Stimulated activated CD4-positive, alpha-beta T cell treated with anti-CD3 and anti-CD28 coated beads, Interleukin-2, amount 100 ng/mL, for 24 hours (primary cell): ENCODE measurements at places on chromosomes 11 and 22.
A peak's percentile ranks its signal among the peaks of the same experiment; 100 is the strongest.

- peak; percentile 41 for DNase-seq
Measured at GRCh38 chr11:3984896-3985295, 109.7 kb upstream of the RRM1 start.

GRCh38 chr22:47094861-47095330, 332.4 kb downstream of the TBC1D22A start:
- no peak for DNase-seq

DNA sequence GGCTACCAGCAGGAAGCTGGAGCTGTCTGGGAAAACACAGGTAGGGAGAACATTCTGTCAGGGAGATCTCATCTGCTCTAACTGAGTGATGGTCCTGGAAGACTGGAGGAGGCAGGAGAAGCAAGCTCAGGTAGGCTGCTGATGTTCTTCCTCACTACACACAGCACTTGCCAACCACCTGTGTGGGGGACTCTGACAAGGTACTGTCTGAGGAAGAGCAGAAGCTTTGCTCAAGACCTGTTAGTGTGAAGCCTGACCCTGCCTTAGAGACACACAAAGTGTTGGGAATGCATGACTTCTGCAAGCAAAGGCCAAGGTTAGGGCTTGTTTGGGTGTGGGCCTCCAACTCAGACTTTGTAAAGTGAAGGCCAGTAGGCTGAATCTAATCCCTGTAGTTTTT, 46.5 kb downstream of the CHST1 start:
- DNase-seq = no peak

DNA sequence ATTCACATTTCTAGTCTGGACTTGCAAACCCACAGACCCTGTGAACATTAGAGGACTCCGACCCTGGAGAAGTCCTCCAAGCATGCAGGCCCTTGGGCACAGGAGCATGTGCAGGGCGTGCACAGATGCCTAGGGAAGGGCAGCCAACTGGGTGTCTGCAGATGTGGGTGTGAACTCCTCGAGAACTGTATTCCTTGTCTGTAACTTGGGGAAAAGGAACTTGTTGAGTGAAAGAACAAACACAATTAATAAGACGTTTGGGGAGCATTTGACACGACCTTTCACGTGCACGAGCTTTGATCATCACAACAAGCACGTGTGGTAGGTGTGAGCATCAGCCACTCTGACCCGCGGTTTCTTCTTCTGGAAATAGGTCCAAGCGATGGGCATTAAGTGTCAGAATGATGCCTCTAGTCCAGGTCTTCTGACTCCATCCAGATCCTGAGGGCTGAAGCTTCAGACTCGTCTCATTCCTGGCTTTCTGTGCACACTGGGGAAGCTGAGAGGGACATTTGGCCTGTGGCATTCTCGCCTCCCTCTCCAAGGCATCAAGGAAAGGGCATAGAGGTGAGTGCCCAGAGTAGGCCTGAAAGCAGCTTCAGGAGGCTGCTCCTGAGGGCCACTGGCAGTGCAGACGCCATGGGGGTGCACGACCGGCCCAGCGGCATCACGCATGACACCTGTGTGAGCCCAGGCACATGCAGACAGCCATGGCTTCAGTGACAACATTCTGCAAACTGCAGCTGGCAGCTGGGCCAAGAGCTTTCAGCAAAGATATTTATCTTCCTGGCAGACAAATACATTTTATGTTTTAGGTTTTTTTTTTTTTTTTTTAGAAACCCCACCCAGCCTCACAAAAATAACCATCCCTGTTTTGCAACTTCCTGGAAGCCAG, 32.5 kb downstream of the ALX4 start:
- no peak for DNase-seq

DNA sequence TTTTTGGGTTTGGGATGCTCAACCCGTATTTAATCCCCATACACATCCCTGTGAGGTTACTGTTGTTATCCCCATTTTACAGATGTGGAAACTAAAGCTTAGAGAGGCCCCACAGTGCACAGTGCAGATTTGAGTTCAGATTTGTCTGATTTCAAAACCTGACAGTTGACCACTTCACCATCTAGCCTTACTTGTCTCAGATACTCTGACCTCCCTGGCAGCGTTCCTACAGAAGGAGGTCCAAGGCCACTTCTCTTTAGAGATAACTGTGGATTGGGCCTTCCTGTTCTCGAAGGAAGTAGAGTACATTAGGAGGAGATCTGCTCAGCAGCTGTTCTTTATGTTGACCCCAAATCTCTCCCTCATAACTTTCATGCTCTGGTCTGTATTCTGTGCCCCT, 46.7 kb upstream of the CTTN start:
- no peak for DNase-seq

- DNase-seq = no peak
Measured at GRCh38 chr22:27400811-27401210, 400.7 kb downstream of the MN1 start.

DNA sequence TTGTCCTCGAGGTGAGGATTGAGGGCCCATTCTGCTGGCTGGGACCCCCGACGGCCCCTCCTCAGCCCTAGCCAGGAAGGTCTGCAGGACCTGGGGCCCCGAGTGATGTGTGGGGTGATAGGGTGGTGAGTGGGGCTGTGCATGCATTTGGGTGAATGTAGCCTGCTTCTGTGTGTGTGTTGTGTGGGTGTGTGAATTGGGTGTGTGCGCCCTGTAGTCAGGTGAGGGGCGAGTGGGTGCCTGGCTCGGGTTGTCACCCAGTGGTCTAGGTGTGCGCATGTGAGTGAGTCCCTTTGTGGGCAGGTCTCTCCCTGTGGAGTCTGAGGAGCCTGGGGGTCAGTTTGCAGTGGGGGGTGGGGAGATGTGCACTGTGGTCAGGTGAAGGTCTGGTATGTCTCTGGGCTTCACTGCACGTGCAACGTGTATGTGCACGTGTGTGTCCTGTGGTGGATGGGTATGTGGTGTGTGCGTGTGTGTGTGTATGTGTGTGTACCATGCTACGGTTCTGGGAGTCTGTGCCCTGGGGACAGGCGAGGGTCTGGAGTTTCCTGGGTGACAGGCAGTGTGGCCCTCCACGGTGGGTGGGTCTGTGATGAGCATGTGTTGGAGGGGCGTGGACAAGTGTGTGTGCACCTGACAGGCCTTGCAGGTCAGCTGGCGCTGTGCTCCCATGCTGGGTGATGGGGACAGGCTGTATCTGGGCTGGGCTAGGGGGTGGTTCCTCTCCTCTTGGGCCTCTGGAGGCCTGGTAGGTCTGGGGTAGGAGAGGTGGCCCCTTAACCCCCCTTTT, 1.0 kb downstream of the TMEM151A start:
- DNase-seq = no peak

DNA sequence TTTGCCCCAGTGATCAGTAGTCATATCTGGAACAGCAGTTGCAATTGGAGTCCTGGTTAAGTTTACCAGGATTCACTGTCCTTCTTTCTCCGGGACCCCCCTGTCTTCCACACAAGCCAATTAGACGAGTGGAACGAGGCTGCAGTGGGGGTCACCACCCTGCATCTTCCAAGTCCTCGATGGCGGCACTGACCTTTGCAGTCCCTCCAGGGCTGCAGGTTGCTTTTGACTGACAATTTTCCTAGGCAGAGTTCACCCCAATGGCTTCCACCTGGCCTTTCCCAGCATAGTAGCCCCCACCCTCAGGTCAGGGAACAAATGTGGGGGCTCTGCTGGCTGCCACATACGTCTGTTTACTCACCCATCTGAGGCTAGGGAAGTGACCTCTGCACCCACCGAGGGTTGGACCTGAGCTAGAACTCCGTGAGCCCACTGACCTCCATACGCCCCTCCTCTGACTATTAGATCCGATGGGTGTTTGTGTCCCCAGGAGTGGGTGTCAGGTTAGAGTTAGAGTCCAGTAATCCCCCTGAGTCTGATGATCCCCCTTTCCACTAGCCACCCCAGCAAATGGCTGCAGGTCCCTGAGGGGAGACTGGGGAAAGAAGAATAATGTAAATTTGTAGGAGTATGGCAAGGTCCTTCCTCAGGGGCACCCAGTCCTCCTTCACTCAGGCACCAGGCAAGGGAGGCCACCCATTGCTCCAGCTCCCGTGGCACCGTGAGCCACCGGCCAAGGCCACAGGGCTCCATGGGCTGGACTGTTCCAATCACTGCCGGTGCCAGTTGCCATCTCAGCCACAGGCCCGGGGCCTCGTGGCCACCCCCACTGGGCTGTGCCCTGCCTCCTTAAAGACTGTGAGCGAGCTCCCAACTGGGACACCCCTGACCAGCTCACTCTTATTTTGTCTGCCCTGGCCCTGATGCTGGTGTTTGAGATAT, 5.5 kb downstream of the C11orf21 start:
- no peak for DNase-seq

DNA sequence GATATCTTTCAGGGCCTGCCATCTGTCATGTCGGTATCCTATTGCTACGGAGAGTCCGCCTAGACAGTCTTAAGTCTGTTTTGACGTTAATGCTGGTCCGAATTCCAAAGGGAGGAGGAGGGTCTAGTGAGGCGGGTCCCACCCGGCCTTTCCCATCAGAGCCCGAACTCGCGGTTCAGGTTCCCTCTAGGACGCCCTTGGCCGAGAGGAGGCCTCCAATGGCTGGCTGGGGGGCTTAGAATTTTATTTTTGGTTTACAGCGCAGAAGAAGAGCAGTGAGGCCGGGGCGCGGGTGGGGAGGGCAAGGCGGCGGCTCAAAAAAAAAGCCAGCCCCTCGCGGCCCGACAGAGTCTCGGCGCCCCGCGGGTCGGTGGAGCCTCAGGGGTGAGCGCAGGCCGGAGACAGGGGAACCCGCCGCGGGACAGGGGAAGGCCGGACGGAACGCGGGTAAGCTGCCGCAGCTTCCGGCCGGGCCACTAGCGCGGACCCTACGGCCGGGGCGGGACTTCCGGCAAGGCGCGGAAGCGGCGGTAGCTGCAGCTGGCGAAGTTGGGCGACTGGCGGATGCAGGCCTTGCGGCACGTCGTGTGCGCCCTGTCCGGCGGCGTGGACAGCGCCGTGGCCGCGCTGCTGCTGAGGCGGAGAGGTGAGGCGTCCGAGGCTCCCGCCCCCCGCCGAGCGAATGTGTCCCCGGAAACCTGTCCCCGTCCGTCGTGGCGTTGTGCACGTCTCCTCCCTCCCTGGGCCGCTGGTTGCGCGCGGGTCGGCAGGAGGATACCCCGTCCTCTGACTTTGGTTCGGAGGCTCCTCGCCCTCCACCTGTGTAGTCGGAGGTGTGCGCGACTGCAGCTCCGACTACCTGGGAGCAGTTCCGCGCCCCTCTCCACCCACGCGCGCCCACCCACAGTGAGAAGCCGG, at the start of gene TRMU:
Gene TRMU (plus strand): TSS at position 514 of the 918 bp plus-strand sequence. CDS start 51 bp downstream, at position 565.
- peak; percentile 84 for DNase-seq

GRCh38 chr22:48895831-48896765, 931.6 kb downstream of the BRD1 start:
- no peak for DNase-seq

DNA sequence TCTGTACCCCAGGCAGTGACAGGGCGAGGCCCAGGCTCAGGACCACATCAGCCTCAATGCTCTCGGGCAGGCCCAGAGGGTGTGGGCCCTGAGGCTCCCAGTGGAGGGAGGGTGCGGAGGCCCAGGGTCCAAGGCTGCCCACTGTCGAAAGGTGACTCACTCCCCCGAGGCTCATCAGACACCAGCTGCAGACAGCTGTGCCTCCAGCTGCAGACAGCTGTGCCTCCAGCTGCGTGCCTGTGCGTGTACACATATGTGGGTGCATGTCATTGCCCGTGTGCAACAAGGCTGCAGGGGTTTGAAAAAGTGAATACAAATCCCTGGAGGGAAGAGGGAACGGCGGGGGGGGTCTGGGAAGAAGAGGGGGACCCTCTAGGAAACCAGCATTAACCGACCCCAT, 134.3 kb downstream of the BRD1 start:
- DNase-seq = no peak

- no peak for DNase-seq
Measured at GRCh38 chr11:107840129-107840484, 18.5 kb downstream of the SLC35F2 start.

GRCh38 chr22:50047346-50047745, 10.8 kb downstream of the TTLL8 start:
- DNase-seq = no peak

GRCh38 chr11:46485856-46486443, 94.4 kb upstream of the CHRM4 start:
- no peak for DNase-seq

DNA sequence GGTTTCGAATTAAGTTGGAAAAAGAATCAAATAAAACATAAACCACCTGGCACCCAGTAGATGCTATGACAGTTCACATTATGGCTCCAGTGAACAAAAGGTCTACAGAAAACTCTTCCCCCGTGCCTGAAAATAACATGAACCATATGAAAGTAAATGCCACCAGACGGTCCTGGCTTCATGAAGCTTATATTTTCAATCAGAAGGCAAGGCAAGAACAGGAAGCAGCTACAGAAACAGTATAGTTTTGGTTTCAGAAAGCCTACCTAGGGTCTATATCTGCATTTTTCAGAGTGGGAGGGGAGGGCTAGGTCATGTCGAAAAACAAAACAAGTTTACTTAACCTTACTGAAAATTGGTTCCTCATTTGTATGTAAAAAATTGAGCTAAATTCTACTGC, 9.8 kb downstream of the RAB30 start:
- no peak for DNase-seq

- no peak for DNase-seq
Measured at GRCh38 chr11:102666331-102666957, 39.1 kb downstream of the MMP27 start.

- DNase-seq = no peak
Measured at GRCh38 chr11:73114835-73115220, 27.3 kb downstream of the FCHSD2 start.

DNA sequence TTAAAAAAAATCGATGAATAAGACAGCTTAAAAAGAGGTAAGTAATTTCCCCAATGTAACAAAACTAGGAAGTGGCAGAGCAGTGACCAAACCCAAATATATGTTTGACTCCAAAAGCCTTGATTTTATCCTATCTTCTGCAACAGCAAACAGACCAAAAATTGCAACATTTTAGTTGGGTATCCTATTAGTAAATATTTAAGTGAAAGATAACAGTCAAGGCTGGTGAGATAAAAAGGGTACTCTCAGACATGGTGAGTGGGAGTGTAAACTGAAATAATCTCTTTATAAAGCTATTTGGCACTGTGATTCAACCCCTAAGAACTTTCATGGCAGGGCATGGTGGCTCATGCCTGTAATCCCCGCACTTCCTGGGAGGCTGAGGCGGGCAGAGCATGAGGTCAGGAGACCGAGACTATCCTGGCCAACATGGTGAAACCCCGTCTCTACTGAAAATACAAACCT, 1.9 kb upstream of the RDX start:
- DNase-seq = no peak

- DNase-seq = no peak
Measured at GRCh38 chr11:46951864-46952263, 15.3 kb downstream of the CSTPP1 start.

GRCh38 chr11:9760193-9760575, 96.3 kb downstream of the SWAP70 start:
- no peak for DNase-seq

GRCh38 chr11:15507592-15507991, 392.9 kb downstream of the INSC start:
- no peak for DNase-seq

- DNase-seq = peak; percentile 74
Measured at GRCh38 chr11:67437082-67437808, at the start of gene PTPRCAP. Gene PTPRCAP (minus strand): TSS chr11:67437682. CDS start chr11:67437619, 63 bp downstream.

- no peak for DNase-seq
Measured at GRCh38 chr11:44916801-44917385, 33.8 kb downstream of the TP53I11 start.
